Effector memory CD8-positive, alpha-beta T cell (primary cell): ENCODE measurements at places on chromosomes 11 and 22.
A peak's percentile ranks its signal among the peaks of the same experiment; 100 is the strongest.

DNA sequence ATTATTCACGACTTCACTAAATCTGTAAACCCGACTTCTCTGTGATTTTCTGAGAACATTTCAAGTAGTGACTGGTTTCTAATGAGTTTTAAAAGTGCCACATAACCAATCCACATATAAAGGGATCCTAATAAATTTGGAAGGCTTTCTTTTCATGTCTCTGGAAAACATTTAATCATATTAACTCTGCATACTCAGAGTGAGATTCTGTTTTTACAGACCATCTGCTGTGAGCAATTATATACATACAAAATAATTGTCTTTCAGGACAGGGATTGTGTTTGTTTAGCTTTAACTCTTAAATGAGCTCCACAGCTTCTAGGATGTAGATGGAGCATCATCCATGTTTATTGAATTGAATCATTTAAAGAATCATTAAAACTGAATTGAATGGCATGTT lies 65.1 kb downstream of the PRMT3 start:
- no peak for DNase-seq

DNA sequence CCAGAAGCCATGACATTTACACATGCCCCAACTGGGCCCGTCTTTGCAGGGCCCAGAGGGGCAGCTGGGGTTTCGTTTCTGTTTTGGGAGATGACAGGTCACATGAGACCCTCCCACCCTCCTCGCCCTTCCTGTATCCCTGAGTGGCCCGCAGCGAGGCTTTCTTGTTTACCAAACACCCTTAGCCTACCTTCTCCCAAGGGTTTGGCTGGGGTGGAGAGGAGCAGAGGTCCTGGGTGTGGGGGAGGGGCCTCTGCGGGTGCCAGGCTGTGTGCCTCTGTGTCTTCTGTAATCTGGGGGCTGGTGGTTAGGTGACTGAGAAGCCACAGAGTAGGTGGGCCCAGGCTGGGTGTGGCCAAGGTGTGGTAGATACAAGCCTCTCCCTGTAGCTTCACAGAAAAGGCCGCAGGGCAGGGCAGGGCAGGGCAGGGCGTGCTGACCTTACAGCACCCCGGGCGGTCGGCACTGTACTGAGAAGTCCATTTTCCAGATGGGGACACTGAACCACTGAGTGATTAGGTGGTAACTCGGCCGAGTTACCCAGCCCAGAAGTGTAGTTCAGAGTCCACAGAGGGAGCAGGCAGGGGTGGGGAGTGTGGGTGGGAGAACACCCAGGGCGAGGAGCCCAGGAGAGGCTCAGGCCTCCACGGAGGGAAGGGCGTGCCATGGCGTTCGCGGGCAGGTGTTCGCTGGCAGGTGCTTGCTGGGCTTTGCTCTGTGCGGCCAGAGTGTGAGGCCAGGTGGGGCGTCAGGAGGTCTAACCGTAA lies 8.7 kb downstream of the PRR5 start:
- peak; percentile 50 for DNase-seq

DNA sequence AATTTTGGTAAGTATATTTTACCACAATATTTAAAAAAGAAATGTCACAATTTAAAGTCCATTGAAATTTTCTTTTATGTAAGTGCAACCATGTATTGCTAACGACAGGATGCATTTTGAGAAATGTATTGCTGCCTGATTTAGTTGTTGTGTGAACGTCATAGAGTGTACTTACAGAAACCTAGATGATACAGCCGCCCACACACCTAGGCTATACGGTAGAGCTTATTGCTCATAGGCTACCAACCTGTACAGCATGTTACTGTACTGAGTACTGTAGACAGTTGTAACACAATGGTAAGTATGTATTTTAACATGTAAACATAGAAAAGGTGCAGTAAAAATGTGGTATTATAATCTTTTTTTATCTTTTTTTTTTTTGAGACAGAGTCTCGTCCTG lies 48.1 kb downstream of the CBL start:
- no peak for DNase-seq

DNA sequence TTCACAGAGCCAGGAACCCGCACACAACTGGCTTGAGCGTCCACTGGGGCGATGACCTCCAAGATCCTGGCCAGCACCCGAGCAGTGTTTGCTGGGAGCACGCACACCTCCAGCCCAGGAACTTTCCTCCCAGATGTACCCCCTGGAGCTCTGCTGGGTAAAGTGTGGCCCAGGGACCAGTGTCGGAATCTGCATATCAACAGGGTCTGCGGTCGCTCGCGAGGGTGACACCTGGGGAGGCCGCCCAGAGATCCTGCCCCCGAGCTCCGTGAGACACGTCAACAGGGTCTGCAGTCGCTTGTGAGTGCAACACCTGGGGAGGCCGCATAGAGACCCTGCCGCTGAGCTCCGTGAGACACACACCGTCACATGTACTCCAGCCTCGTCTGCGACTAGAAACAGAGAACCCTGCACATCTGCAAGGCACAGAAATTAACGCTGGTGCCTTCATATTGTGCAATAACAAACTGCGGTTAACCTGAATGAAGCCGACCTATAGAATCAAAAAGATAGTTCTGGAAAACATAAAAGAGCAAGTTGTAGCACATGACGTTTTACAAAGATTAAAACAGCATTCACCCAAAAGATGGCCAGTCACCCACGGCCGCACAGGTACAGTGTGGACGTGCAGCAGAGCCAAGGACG lies 172.4 kb downstream of the BRD1 start:
- DNase-seq, result no peak

DNA sequence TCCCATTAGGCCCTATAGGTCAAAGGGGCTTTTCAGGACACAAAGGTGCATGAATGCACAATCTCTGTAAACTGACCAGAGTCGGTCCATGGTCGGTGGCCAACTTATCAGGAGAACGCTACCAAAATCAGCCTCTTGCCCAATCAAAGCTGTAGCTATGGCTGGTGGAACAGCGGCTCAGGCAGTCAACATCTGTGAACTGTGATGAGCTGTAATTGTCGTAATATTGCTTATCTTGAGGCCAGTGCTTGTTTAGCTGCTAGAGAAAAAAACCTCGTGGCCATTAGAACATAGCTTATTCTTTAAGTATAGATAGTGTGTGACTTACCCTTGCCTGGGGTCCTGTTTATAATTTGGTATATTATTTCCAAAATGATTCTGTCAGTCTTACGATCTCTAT lies 14.4 kb upstream of the CHST1 start:
- no peak for DNase-seq
